ENCODE measurements at places on chromosomes 16 and 17.
A peak's percentile ranks its signal among the peaks of the same experiment; 100 is the strongest.

DNA sequence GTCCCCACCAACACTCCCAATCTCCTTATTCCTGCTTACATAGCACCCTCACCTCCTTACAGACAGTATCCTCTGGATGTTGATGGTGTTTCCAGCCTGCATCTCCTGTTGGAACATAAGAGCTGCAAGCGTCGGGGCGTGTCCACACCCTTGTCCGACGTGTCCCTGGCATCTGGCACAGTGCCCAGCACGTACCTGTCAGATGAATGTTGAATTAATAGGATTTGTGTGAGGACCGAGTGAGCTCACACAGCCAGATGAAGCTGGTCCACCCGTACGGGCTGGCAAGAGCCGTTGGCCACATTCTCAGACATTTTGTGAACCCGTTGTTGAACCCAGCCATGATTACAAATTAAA lies 12.2 kb upstream of the CBX4 start:
- DNase-seq = peak; percentile 12

DNA sequence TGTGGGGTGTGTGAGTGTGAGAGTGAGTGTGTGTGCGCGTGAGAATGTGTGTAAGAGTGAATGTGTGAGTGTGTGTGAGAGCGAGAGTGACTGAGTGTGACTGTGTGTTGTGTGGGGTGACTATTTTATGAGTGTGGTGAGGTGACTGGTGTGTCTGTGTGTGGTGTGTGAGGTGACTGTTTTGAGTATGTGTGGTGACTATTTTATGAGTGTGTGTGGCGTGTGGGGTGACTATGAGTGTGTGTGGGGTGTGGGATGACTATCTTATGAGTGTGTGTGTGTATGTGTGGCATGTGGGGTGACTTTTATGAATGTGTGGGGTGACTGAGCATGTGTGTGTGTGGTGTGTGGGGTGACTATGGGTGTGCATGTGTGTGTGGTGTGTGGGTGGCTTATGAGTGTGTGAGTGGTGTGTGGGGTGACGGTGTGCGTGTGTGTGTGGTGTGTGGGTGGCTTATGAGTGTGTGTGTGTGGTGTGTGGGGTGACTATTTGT lies 152.9 kb upstream of the PLCG2 start:
- no peak for DNase-seq

GRCh38 chr16:49129935-49130334 lies 151.7 kb downstream of the CBLN1 start:
- no peak for DNase-seq

GRCh38 chr16:10666291-10666690 lies 28.4 kb downstream of the TEKT5 start:
- DNase-seq = no peak

- no peak for DNase-seq
These were observed 57.8 kb downstream of the NEUROD2 start for GRCh38 chr17:39549747-39550573.

GRCh38 chr17:82108496-82108945 lies 10.5 kb upstream of the FASN start:
- no peak for DNase-seq

DNA sequence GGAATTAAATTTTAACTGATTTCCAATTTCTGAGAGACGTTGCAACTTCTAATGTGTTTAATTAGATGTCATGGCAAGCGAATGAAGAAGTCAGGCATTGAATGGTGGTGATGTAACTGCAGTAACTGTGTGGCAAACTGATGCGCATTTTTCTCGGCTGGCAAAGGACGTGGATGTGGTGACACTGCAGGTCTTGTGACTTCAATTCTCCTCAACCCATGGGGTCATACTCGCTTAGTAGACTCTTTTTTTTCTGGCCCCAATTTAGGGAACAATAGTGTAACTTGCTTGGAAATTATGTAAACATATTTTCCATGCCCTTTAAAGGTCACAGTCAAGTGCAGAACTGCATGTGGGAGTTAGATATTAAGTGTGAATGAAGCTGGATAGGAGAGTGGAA lies 1.9 kb upstream of the FAM20A start:
- no peak for DNase-seq

GRCh38 chr16:4511441-4512082 lies 27.0 kb downstream of the CDIP1 start:
- no peak for DNase-seq

DNA sequence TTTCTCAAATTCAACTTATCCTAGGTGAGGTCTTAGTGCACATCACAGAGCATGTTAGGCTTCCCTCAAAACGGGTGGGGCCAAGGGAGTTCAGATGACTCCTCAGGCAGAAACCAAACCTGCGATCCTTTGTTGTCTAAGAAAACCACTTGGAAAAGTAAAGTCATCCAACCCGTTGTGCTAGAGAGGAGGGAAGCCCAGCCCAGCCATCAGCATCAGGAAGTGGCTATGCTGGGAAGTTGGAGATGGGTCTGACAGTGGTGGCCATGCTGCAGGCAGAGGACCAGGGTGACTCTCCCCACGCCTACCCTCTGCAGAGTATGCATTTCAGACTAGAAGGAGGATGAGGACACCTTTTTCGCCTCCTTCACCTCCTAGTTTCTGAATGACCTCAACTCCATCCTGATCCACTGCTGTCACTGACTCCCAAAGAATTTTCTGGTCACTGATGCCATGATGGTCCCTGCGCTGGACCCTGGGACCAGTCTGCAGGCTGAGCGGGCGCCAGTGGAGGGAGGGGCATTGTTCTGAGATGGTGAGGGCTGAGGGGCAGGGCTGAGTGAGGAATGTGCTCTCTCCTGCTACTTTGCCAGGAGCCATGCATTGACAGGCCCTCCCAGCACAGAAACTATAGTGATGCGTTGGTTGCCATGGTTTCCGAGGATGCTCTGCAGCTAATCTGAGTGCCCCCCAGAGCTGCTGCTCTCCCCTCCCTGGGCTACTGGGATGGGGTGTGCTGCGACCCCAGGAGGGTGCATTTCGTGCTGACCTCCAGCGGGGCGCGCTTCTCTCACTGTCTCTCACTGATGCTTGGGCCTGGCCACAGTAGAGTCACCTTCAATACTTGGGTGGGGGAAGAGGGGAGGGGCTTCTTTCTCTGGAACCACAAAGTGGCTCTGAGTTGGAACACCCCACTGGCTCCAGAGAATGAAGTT lies 20.4 kb downstream of the ALOX12B start:
- no peak for DNase-seq

- no peak for DNase-seq
These were observed 20.9 kb downstream of the METRNL start for GRCh38 chr17:83100220-83100852.

GRCh38 chr17:63528183-63528582 lies 5.0 kb downstream of the KCNH6 start:
- DNase-seq = no peak

- DNase-seq = no peak
These were observed 7.7 kb downstream of the BAIAP2 start for GRCh38 chr17:81042606-81043005.

- no peak for DNase-seq
These were observed 92.8 kb downstream of the GAS7 start for GRCh38 chr17:10105513-10106001.

DNA sequence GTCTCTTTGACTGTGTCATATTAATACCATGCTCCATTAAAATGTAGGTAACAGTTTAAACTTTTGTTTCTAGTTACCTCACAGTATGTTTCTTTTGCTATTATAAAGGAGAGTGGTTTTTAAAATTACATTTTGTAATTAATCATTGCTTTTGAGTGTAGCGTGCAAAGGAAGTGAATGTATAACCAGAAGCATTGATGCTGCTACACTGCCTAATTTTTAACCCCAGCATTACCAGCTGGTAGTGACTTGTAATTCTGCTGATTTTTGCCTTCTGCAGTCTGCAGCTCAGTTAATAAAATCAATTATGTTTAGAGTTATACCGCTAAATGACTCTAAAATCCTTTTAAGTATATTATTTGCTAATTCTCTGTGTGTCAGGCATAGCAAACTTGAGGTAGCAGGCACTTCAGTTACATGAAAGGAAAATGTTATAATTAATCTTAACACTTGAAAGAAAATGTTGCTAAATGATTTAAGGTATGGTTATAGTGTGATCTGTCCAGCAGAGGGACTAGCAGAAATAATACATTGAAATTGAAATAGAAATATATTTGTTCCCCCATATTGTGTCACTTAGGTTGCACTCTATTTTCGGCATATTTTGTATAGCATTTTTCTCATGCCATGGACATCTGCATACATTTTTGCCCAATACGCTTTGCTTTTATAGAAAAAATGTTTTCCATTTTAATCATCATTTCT lies 388.5 kb downstream of the CNTNAP4 start:
- no peak for DNase-seq

DNA sequence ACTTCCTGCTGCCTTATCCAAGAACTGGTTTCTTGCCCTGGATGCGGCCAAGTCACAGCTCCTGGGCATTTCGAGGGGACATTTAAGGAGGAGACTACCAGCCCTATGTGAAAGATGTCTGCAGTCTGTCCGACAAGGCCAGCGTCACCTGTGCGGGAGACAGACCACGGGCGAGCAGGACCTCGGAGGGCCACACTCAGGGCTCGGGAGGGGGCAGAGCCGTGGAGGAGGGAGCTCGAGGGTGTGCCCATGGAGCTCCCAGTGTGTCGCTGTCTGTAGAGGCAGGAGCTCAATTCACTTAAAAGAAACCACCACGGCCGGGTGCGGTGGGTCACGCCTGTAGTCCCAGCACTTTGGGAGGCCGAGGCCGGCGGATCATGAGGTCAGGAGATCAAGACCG lies 33.3 kb downstream of the CBFA2T3 start:
- no peak for DNase-seq

GRCh38 chr17:70034158-70034557 lies 40.9 kb upstream of the KCNJ16 start:
- DNase-seq = no peak

DNA sequence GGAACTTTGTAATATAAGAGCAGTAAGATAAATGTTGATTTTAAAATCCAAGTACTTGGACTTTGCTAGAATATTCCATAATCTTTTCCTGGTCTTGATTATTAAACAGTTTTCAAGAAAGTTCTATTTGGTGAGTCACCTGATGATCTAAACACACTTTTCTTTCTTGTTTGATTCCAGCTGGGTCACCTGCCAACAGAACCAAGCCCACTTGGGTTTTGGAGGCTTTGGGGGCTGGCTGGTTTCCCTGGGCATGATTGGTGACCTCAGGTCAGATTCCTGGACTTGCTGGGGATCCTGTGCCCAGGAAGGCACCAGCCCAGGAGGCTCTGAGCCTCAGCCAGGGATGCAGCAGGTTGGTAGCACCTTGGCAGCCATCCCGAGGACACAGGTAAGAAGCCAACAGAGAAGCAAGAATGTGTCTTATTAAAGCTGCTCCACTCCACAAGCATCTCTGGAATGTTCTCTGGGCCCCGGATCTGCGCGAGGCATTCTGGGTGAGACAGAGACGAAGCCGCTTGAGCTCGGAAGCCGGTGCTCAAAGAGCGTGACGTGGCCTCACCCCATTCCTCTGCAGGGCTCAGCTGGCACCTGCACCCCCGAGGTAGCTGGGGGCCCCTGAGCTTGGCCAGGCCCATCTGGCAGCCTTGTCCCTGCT lies 3.1 kb upstream of the TEX19 start:
- no peak for DNase-seq

GRCh38 chr16:1744338-1744840 lies 27.0 kb downstream of the NME3 start:
- DNase-seq = no peak

DNA sequence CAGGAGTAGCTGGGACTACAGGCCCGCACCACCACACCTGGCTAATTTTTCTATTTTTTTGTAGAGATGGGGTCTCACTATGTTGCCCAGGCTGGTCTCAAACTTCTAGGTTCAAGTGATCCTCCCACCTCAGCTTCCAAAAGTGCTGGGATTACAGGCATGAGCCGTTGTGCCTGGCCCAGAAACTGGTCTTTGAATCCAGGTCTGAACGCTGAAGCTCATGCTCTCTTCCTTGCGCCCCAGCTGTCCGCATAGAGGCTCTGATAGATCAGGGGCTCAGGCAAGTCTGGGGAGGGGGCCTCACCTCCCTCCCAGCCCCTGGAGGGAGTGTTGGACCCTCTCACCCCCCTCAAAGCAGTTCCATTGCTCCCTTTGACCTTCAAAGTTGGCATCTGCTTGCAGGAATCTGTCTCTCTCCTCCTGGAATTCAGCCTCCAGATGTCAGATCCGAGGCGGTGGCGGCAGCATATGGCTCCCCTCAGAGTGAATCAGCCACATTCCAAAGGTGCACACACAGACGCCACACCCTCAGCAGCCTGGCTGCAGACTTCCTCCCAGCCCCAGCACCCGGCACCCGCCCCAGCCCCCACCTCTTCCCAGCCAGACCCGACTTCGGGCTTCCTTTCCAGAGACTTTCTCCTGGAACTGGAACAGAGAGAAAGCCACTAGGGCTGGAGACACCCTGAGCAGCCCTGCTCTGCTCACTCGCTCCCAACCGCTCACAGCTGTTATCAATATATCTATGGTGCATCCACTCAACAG lies 16.9 kb upstream of the GLIS2 start:
- no peak for DNase-seq

DNA sequence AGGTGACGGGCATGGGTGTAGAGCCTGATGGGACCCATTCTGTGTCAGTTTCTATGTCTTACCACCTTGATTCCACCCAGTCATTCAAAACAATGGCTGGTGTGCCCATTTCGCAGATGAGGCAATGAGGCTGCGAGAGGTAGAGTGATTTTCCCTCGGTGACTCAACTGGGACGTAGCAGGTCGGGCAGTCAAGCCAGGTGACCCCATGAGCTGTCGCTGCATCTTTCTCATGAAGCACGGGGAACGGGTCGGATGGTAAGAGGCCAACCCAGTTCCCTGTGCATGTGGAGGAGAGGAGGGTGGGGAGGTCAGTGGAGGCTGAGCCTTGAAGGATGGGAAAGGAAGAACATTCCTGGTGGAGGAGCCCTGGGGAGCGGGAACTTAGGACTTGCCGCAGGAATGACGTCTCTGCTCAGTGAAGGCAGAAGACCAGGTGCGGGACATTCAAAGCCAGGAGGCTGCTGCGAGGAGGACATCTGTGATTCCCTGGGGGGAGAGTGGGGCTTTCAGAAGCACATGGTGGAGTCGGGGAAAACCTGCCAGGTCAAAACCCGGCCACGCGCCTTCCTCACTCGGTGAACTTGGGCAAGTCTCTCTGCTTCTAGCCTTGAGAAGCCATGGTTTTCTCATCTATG lies 1.1 kb downstream of the IL21R start:
- DNase-seq = no peak

- DNase-seq = no peak
These were observed 356 bp downstream of the TUBD1 start for GRCh38 chr17:59892251-59892923.

- no peak for DNase-seq
These were observed 12.4 kb downstream of the ZG16B start for GRCh38 chr16:2842340-2843000.

DNA sequence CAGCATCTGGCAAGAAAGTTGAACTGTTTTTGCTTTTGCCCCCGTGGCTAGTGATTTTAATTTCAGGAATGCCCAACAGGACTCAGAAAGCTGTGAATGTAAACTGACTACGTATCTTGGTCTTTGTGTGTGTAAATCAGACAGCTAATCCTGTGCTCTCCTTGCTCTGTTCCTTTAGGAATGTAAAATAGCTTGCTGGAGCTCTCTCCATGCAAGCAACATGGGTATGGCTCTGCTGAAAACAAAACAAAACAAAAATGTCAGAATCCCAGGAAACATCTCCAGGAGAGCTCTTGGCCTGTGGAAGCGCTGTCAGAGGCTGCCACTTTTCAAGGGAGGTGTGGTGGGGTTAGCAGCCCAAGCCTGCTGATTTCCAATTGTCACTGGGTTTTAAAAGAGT lies 161.8 kb upstream of the NOG start:
- no peak for DNase-seq

GRCh38 chr17:70968302-70968701 lies 799.0 kb downstream of the KCNJ2 start:
- DNase-seq = no peak

Measured in DMS79 (cell line).